Stimulated activated CD4-positive, alpha-beta T cell treated with anti-CD3 and anti-CD28 coated beads, TNF-alpha, amount 100 ng/mL, for 1 hour (primary cell): ENCODE measurements at places on chromosomes 3 and 15.

DNA sequence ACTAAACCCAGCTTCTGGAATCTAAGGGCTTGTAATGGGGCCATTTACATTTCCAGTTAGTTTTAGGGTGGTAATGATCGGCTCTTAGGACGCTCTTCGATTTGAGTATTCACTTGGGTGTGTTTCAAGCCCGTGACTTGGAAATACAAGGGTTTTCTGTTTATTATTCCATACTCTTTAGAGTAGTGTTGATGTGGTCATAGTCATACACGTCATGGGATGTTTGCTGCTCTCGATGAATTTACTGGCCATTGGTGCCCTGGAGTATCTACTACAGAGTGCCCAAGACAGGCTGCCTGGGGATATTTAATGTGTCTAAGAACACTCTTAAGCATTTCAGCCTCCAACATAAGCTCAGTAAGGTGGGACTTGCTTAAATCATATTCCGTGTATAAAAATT, 64.1 kb downstream of the PTPRG start:
- no peak for DNase-seq

DNA sequence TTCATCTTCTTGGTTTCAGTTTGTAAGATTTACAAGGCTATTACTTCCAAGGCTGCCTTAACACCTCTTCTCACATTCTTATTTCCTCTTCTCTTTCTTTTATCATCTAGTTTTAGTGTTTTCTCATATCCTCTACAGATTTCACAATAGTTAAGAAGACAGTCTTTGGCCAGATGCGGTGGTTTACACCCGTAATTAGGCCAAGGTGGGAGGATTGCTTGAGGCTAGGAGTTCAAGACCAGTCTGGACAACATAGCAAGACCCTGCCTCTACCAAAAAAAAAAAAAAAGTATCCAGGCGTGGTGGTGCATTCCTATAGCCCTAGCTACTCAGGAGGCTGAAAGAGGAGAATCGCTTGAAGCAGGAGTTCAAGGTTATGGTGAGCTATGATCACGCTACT, 3.5 kb upstream of the ALDH1A2 start:
- no peak for DNase-seq

DNA sequence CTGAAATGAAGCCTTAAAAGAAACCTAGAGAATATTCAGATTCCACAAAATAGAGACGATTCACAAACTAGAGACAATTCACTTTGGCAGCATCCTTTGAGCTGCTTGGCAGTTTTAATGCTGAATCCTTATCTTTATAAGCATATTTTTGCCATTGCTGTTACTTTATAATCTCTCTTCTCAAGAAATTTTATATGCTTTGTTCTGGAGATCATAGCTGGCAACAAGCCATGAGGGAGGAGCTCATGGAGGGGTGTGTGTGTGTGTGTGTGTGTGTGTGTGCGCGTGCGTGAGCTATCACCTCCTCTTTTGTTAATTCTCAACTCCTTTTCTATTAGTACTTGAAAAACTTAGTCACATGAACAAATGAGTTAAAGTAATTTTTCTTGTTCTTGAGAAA, 495.0 kb upstream of the RGMA start:
- no peak for DNase-seq

GRCh38 chr15:100771746-100772145, 107.9 kb upstream of the ALDH1A3 start:
- no peak for DNase-seq
